GM12878 (cell line): ENCODE measurements at places on chromosomes 1 and 21.

DNA sequence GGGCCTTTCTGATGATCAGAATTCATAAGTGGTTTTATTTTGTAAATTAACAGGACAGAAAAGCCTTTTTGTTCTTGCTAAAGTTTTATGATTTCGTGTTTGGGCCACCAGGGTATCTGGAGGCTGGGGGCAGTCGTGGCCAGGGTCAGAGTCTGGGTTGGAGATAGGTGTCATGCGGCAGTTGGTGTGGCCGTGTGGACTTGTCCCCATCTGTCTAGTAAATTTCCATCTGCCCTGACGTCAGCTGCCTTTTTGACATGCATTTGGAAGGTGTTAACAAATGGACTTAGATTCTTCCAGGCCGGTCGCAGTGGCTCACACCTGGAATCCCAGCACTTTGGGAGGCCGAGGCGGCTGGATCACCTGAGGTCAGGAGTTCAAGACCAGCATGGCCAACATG, 56.8 kb downstream of the SKI start:
- H3K27me3 ChIP-seq = no peaks in the 10 kb centered on the region
- no peak overlapping the region for H3K4me3 ChIP-seq
- DNase-seq = no peak
- no peak overlapping the region for H3K27ac ChIP-seq
- peaks cover 4% of the 10 kb centered on the region for H3K4me1 ChIP-seq

- no peaks in the 10 kb centered on the region for H3K27me3 ChIP-seq
- no peak for DNase-seq
- H3K36me3 ChIP-seq = no peaks in the 10 kb centered on the region
- H3K27ac ChIP-seq = no peak overlapping the region
- H3K4me1 ChIP-seq = no peaks in the 10 kb centered on the region
These were observed 190.6 kb downstream of the FMN2 start for GRCh38 chr1:240282061-240282830.

DNA sequence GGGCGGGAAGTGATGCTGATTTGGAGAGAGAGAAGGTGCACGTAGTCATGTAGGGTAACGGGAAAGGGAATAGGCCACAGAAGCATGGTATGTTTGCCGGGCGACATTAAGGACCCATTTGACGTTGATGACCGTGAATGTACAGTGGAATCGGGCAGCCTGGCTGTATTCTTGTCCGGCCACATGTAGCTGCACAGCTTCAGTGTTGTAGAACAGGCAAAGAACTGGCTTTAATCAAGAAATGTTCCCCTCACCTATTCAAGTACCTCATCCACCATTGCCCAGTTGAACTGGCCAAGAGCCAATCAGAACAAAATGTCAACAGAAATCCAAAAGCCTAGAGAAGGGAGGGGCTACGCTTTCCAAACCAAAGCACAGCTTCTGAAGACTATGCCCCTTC, 104.8 kb downstream of the DHRS3 start:
- H3K27me3 ChIP-seq = no peaks in the 10 kb centered on the region
- no peak overlapping the region for H3K27ac ChIP-seq
- no peaks in the 10 kb centered on the region; the same call in 1 of the 2 replicates for H3K36me3 ChIP-seq

DNA sequence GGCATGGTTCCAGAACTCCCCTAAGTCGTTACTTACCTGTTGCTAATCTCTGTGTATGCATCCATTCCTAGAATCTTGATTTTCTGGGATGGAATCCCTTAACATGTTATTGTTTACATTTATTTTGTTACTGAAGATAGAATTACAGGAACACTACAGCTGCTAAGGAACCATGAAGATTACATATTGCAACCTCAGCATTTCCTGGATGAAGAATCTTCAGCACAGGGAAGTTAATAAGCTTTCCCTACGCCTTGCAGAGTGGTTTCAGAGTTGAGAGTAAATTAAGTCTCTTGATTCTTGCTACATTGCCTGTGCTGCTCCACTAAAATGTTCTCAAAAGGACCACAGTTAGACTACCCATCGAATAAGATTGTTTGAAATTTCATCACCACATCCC, 31.4 kb upstream of the GBP6 start:
- no peak overlapping the region for H3K27ac ChIP-seq
- DNase-seq = no peak
- H3K36me3 ChIP-seq = no peaks in the 10 kb centered on the region
- H3K4me3 ChIP-seq = no peak overlapping the region
- no peaks in the 10 kb centered on the region; the same call in 1 of the 2 replicates for H3K27me3 ChIP-seq

DNA sequence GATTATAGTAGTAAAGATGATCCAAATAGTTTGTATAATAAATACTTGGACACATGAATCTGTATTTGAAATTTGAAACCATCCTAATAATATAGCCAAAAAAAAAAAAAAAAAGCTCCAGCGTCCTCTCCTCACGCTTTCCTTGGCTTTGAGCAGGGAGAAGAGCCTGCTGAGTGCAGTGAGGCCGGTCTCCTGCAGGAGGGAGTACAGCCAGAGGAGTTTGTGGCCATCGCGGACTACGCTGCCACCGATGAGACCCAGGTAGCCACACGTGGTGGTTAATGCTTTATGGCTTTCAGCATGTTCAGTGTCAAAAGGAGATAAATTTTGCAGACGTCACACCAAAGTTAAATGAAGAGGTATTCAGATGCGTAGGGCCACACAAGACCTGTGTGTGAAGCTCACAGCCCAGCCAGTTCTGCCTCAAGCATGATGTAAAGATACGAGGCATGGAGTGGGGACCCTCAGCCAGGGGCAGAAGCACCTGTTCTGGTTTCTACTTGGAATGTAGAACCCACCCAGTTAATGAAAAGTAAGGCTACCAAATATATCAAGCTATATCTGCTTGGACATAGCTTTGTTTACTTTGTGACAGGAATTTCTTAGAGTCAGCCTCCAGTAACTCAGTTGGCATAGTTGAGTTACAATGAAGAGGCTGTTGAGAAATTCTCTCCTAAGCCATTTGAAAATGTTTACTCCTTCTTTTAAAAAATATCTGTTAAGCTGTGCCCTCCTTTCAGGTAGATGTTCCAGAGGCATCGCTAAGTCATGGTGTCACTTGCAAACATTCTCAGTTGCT, 8.1 kb downstream of the PRMT2 start:
- peaks cover 1% of the 10 kb centered on the region; the same call in 1 of the 2 replicates for H3K36me3 ChIP-seq
- no peak overlapping the region for H3K27ac ChIP-seq
- no peak overlapping the region for H3K4me3 ChIP-seq
- no peaks in the 10 kb centered on the region for H3K27me3 ChIP-seq
- DNase-seq = no peak
